ENCODE measurements at places on chromosomes 4 and X.

DNA sequence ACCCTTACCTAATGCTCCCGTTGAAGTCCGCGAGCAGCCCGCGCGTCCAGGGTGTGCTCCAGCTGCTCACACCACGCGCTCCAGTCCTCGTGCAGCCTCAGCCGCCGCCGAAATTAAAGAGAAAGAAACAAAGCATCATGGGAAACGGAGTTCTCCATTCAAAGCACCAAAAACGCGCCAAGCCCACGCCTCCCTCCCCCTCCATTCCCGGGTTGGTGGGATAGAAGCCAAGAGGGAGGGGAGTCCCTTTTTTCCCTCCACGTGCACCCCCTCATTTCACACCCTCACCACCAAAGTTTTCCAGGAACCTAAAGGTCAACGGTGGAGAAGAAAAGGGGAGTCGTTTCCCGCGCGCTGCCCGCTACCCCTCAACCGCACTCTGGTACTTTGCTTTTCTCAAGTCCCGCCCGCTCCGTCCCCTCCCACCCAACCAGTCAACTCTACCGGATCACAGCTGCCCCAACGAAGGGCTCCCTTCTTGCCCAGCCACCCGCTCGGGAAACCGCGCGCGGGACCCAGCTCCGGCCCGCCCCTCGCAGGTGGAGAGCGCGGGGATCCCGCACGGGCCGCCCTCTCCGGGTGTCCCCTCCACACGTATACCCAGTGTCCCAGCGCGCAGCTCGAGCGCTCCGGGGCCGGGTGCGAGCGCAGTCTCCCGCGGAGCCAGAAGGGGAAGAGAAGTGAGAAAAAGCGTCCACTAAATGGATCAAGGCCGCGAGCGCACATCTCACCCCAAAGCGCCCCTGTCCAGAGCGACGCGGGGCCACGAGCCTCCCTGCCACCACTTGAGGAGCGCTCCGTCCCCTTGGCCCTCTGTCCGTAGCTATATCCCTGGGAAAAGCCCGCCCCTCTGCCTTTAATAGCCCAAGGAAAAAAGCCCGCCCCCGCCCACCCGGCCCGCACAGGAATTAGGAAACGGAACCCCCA lies 65.1 kb upstream of the CCDC160 start:
- DNase-seq, result no peak

DNA sequence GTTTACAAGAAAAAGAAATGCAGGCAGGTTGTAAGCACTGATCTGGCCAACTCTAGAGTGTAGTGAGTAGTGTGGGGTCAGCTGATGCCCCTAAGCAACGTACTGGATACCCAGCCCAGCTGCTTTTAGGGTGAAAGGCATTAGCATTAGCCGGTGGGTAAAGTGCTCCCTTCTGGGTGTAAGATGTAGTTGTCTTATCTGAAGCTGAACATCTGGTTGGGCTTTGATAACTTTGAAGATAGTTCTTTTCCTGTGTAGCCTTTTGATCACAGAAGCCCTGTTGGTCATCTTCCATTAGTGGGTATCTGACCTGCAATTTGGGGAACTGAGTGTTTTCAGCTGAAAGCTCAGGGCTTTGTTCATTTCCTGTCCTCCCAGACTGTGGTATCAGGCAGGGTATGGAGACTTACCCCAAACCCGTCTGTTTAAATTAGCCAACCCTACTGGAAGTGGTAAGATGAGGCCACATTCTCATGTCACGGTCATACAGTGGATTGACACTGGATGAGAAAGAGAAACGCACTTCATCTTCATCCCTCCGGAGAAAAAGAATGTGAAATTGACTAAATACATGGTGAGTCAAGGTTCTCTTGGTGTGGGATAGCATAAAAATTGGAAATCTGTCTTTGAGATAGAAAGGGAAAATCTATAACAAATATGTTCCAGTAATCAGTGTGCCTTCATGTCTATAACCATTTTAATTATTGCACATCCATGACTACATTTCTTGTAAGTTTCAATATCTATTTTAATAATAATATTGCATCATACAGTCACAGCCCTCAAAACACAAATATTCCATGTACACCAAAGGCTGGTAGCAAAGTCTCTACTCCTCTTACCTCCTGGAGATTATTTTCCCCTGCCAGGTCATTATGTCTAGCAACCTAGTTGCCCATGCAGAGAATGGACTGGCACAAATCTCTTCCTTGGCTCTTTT lies 8.7 kb downstream of the RHOH start:
- DNase-seq, result no peak

DNA sequence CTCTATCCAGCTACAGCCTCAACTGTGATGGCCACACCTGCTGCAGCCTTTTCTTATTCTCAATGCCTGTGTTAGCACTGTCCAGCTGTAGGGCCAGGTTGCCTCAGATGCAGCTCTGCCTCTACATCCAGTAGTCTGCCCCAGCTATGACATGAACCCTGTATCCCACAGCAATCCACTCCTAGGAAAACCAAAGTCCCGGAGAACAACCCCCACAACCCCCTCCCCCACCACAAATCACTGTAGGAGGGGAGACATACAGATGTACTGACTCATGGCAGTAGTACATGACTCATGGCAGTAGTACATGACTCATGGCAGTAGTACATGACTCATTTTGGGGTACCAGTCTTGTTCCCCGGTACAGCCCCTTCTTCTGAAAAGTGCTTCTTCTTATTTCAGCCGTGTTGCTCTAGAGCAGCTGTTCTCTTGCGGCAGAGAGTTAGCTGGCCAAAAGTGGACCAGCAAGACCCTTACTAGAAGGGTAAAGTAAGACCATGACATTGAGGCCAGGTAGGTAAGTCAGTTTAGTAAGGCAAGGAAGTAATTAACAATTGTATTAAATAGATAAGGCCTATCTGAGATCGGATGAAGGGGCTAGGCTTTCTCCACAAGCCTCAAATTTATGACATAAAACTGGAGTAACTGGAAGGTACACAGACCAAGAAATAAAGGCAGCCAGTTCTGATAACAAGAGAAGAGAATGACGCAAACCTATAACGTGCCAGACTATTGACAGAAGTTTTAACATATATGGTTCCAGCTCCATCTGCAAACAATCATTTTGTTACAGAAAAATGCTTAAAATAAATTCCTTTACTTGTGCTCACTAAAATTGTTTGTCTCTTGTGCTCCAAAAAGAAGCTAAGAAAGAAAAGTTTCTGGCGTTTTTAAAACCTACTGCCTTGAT lies 221.4 kb downstream of the TACR3 start:
- no peak for DNase-seq

DNA sequence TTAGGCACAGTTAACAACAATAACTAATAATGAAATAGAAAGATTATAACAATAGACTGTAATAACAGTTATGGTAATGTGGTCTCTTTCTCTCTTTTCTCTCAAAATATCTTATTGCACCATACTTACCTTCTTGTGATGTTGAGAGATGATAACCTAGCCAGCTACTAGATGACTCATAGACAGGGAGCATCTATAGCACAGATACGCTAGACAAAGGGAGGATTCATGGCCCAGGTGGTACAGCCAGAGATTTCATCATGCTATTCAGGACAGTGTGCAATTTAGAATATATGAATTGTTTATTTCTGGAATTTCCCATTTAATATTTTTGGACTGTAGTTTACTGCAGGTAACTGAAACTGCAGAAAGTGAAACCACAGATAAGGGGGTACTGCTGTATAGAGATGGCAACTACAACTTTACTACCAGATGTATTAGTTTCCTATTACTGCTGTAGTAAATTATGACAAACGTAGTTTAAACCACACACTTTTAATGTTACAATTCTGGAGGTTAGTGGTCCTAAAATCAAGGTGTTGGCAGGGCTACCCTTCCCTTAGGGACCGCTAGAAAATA lies 41.8 kb upstream of the MAGED1 start:
- DNase-seq, result no peak

- DNase-seq, result no peak
Observed at GRCh38 chr4:8044244-8044643, 104.6 kb upstream of the AFAP1 start.
